ENCODE measurements at places on chromosomes 12 and 14.

GRCh38 chr14:92600318-92601053 lies 86.9 kb downstream of the RIN3 start:
- DNase-seq, result no peak

- DNase-seq, result no peak
These were observed 465.2 kb downstream of the SOX5 start for GRCh38 chr12:23484238-23484637.

DNA sequence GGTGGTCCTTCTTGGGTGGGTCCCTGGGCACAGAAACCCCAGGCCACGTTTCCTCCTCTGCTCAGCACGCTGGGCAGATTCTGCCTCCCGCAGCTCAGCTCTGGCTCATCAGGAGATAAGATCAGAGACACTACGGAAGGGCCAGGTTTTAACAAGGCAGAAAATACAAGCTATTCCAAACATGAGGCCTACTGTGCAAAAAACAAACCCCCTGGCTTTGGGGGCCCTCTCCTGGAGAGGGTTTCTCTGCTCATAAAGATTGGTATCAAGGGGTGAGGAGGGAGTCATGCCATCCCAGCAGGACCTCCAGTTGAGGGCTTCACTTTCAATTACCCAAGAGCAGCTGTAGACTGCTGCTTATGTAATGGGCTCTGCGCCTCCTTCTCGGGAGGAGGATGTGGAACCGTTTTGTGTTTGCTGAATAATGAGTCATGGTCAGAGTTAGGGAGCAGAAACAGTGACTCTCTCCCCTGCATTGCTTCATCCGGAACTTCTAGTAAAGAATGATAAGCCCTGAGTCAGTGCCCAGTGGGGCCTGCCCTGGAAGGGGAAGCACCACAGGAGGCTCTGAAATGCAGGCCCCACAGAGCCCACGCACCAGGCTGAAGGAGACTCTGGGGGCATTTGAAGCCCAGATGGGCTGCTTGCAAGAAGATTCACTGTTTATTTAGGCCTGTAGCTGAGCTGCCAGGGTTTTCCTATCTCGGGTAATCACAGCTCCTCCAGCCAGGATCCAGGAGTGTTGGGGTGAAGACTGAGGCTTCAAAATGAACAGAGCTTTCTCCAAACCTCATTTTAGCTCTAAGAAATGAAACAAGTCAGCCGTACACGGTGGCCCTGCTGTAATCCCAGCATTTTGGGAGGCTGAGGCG lies 79.3 kb downstream of the SSPN start:
- DNase-seq, result no peak

GRCh38 chr12:53195516-53196420 lies 11.3 kb downstream of the ITGB7 start:
- DNase-seq, result no peak

Measured in nucleus accumbens (tissue), 56 donors.